RWPE1 (cell line): ENCODE measurements at places on chromosomes 7 and 10.

DNA sequence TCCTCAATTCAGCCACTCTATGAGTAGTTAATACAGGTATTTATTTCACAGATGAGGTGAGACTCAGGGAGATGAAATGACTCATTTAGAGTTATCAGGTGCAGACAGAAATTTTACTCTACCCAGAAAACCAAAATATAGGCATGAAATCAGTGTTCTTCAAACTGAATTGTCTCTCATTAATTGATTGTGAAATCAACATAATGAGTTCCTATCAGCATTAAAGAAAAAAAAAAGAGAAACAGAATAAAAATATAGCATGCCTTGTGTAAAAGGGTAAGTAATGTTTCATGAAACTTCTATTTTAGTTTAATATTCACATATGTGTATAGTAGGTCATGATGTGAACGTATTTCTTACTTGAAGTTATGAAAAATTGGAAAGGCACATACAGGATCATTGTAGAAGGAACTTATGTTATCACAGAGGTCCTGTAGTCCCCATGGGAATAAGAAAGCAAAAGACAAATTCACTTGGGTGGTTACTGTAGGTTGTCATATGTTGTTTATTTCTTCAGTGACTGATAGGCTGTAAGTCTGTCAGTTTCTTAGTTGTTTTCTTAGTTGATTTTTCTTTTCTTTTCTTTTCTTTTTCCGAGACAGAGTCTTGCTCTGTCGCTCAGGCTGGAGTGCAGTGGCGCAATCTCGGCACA is 47.5 kb downstream of the KAT6B start:
- DNase-seq: no peak

DNA sequence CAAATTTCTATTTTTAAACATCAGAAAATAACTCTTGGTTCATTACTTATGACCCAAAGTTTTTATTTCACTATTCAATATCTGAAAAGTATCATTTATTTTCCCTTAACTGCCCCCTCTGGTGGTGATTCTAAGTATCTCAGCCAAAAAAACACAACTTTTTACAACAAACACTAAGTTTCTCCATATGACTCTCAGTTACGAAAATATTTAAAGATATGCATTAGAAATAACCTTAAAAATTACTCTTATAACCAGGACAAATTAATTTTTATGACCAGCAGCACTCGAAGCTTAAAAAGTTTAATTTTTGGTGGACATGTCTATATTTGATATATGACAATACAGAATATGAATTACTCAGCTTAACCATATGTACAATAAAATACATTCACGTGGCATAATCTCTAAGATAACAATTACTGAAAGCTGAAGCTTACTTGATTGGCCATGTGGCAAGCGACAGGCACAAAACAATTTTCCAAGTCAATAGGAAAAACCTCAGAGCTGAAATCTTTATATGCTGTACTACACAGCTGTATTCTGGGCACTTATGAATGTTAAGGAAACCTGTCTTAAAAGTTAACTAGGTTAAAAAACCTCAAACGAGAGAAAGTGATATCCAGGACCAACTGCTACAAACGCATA is 2.3 kb downstream of the HNRNPA2B1 start:
- no peak for DNase-seq

GRCh38 chr10:48509974-48510692 is 94.7 kb downstream of the ARHGAP22 start:
- no peak for DNase-seq

GRCh38 chr7:22856416-22856815 is 33.8 kb upstream of the TOMM7 start:
- no peak for DNase-seq

DNA sequence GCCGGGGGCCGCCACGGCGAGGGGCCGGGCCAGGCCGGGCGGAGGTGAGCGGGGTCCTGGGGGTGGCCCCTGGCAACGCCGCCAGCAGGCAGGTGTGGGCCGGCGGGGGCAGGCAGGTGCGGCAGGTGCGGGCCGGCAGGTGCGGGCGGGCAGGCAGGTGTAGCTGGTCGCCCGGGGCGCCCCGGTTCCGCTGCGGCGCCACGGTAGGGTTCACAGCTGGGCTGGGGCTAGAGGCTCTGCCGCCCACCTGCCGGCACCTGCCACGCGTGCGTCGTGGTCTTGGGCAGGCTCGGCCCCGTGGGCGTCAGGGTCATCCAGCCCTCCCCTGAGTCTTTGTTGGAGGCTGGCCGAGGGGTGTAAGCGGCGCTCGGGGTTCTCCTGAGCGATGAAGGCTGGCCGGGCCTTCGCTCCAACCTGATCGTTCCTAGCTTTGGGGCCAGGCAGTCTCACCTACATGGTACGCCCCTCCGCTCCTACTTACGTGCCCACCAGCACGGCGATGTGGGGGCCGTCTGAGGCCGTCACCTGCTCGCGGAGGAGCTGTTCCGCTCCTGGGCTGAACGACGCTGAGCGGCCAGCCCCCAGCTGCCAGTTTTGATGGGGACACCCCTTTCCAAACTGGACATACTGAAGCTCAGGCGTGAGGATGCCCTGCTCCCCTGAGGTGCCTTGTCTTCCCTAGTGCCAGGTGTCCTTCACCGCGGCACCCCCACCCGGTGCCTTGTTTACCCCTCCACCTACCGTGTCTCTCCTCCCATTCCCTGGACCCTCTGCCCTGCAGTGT is 493 bp downstream of the ZMIZ2 start:
- no peak for DNase-seq

GRCh38 chr7:44116087-44116788 is 7.1 kb downstream of the POLD2 start:
- no peak for DNase-seq
